Stimulated activated CD8-positive, alpha-beta memory T cell treated with anti-CD3 and anti-CD28 coated beads, Interleukin-15, amount 100 ng/mL, for 24 hours (primary cell): ENCODE measurements at places on chromosomes 1 and 21.

DNA sequence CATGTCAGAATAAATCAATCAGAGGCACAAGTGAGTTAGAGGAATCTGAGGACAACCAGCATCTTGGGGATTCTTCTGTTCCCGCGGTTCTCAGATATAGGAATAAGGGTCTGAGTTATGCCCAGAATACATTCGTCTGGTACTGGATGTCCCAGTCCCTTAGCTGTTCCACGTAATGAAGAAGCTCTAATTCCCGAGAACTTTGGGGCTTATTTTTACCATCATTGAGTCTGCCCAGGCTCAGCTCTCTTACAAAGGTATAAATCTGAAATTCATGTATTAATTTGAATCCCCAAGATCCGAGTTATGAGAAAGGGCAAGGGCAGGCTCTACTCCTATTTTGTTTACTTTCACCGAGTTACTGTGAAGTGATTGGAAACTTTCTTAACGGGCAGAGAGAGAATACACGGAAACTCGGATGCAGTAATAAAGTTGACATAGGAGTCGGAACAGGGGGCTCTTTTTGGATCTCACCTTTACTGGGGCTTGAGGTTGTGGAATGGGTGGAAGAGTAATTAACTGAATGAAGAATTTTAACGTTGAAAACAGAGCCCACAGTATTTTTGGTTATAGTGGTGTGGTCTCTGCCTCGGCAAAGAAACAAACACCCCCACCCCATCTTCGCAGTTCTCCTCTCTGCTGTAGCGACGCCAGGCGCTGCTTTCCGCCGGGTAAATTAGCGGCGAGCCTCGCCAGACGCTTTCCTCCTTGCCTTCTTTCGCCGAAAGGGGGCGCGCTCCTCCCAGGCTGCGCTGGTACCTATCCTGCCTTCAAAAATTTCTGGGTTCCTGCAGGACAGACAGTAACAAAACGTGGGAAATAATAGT, 7.1 kb downstream of the PRRX1 start:
- DNase-seq: no peak

- DNase-seq: no peak
These were observed 46.2 kb downstream of the PLPP3 start for GRCh38 chr1:56533197-56533596.

- DNase-seq: no peak
These were observed 396.7 kb upstream of the DAB1 start for GRCh38 chr1:57820356-57821095.

DNA sequence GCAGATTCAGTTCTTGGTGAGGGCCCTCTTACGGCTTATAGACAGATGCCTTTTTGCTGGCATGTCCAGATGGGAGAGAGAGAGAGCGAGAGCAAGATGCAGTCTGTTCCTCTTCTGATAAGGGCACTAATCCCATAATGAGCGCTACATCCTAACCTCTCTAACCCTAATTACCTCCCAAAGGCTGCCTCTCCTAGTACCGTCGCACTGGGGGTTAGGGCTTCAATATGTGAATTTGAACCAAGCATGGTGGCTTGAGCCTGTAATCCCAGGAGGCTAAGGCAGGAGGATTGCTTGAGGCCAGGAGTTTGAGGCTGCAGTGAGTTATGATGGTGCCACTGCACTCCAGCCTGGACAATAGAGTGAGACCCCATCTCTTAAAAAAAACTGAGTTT, 10.5 kb upstream of the SDE2 start:
- no peak for DNase-seq

DNA sequence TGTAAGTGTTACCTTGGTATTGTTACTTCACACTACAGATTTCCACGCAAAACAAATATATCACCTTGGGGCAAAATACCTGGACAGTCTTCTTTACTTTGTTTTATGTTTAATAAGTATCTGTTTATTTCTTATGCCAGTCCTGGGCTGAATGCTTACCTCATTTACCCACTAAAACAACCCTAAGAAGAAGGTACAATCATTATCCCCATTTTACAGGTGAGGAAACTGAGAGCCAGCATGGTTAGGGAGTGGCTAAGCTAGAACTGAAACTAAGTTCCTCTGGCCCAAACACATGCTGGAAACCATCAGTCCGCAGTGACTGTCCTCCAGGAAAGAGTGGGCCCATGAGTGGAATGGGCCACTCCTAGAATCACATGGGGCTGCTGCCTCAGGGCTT, 13.0 kb upstream of the GUCA2B start:
- no peak for DNase-seq

- no peak for DNase-seq
These were observed 39.1 kb downstream of the CRYAA start for GRCh38 chr21:43207868-43208267.

- DNase-seq: no peak
These were observed 1.9 kb upstream of the IL24 start for GRCh38 chr1:206895325-206895724.

DNA sequence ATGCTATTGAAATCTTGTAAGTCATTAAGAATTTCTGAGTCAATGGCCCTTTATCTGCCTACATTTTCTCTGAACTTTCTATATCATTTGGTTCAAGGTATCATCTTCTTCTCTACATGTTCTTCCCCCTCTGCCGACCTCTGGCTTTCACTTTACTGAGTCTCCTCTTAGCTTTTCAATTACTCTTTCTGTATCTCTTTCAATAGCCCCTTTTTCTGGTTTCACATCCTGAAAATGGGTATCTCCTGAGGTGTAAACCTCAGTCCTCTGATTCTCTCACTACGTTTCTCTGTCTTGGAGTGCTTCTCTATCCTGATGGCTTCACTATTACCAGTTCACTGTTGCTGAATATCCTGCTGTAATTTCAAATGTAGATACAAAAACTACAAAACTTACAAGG, 98.9 kb downstream of the LYST start:
- no peak for DNase-seq

DNA sequence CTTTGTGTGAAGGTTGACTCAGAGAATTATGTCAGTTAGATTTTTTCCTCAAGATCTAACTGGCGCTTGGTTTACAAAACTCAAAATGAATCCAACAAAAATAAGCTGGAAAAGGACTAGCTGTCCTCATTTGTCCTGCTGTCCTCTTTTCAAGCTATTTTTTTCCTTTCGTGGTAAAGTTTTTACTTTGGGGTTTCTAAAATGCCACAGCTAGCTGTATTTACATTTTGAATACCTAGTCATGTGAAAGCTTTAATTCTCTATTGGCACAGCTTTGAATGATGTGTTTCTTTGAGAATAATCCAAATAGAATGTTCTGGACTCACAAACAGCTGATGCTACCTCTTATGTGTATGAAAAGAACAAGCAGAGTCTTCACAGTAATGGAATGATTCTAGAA, 673.6 kb upstream of the NR5A2 start:
- no peak for DNase-seq

GRCh38 chr1:25819491-25820246, at the start of gene MTFR1L:
TSS of gene MTFR1L (plus strand) at chr1:25819954. CDS start at chr1:25823105, 3,151 bp downstream.
- peak; percentile 76 for DNase-seq

- no peak for DNase-seq
These were observed 2.3 kb downstream of the PTPRU start for GRCh38 chr1:29238620-29239002.

GRCh38 chr1:118564961-118565703, 380.1 kb upstream of the SPAG17 start:
- DNase-seq: no peak

- DNase-seq: no peak
These were observed at the start of gene GRHL3 for GRCh38 chr1:24319312-24319863. TSS of gene GRHL3 (plus strand) at chr1:24319357. CDS start at chr1:24319552, 195 bp downstream.
